Muscle of leg (tissue), 16 donors: ENCODE measurements at places on chromosomes 7 and 10. TPM values are rescaled to one million over a fixed set of nuclear protein-coding genes. Genes with fewer than 3 reads are reported as not detected.
A peak's percentile ranks its signal among the peaks of the same experiment; 100 is the strongest.

Gene EGR2
- 1.5 TPM for total RNA-seq

Gene GRM3
- 0.04 TPM for total RNA-seq

Gene TEX36
- total RNA-seq: not detected

Gene PRDX3
- 120 TPM for total RNA-seq

Gene TNPO3
- 31.4 TPM for total RNA-seq

DNA sequence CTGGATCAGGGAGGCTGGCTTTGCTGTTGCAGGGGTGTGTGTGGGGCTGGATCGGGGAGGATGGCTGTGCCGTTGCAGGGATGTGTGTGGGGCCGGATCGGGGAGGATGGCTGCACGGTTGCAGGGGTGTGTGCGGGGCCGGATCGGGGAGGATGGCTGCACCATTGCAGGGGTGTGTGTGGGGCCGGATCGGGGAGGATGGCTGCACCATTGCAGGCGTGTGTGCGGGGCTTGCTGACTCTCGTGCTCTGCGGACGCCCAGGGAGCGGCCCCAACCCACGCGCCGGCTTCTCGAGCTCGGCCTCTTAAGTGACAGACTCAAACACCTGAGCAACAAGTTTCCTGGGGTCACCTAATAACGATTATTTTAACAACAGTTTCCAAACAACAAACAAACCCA lies 518.2 kb downstream of the DNAJB6 start:
- no peak overlapping the region for H3K27ac ChIP-seq
- no peak for DNase-seq
- H3K4me1 ChIP-seq: peaks cover 7% of the 10 kb centered on the region

GRCh38 chr7:128307061-128307460 lies 36.6 kb downstream of the RBM28 start:
- H3K4me1 ChIP-seq: no peaks in the 10 kb centered on the region
- H3K4me3 ChIP-seq: no peak overlapping the region
- H3K36me3 ChIP-seq: peaks cover 55% of the 10 kb centered on the region
- H3K27ac ChIP-seq: no peak overlapping the region
- DNase-seq: no peak
- H3K27me3 ChIP-seq: no peaks in the 10 kb centered on the region

- H3K4me3 ChIP-seq: no peak overlapping the region
- DNase-seq: no peak
- H3K27me3 ChIP-seq: no peaks in the 10 kb centered on the region
- H3K27ac ChIP-seq: no peak overlapping the region
- H3K36me3 ChIP-seq: no peaks in the 10 kb centered on the region
- no peaks in the 10 kb centered on the region for H3K4me1 ChIP-seq
Observed at GRCh38 chr10:60369547-60369930, 20.1 kb downstream of the ANK3 start.

DNA sequence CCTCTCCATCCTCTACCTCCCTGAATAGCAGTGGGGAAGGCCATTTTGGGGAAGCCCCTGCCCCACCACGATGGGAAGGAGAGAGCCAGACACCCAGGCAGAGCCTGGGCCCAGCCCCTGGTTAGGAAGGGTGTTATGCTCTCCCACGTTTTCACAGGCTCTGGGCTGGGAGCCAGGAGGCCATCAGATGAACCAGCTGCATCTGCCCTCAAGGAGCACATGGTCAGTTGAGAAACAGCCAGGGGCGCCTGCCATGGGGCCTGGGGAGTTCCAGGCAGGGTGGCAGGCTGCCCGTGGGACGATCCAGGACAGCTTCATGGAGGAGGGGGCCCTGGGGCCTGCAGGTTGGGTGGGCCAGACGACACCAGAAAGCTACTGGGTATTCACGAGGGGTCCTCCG lies 47.5 kb downstream of the CAMK2B start:
- no peaks in the 10 kb centered on the region for H3K27me3 ChIP-seq
- H3K27ac ChIP-seq: no peak overlapping the region
- H3K36me3 ChIP-seq: no peaks in the 10 kb centered on the region
- DNase-seq: peak; percentile 30
- peaks cover 10% of the 10 kb centered on the region for H3K4me1 ChIP-seq

DNA sequence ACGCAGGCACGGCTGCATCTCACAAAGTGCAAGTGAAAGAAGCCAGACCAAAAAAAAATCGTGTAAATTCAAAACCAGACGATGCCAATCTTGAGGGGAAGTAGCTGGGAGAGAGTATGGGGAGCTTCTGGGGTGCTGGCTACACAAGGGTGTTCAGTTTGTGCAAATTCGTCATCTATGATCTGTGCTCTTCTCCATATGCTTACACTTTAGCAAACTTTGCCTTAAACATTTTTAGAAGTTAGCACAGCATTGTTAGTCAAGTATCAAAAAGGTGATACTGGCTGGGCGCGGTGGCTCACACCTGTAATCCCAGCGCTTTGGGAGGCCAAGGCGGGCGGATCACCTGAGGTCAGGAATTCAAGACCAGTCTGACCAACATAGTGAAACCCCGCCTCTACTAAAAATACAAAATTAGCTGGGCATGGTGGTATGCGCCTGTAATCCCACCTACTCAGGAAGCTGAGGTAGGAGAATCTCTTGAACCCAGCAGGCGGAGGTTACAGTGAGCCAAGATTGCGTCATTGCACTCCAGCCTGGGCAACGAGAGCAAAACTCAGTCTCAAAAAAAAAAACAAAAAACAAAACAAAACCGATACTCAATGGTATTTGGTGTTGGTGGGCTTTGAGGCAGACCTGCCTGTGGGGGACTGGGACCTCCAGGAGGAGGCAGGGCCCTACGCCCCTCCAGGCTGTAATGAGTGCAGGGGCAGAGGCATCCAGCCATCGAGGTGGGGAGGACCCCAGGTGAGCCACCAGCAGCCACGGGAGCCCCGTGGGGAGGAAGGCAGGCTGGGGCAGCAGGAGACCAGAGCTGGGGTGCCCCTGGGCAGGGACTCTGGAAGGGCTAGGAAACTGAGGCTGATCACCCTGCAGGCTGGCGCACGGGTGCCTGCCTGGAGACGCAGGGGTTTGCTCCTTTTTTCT lies 150.0 kb downstream of the PRKAG2 start:
- H3K4me3 ChIP-seq: no peak overlapping the region
- DNase-seq: no peak
- peaks cover 20% of the 10 kb centered on the region for H3K4me1 ChIP-seq
- no peak overlapping the region for H3K27ac ChIP-seq
- H3K36me3 ChIP-seq: no peaks in the 10 kb centered on the region

GRCh38 chr10:1198453-1199344 lies 142.5 kb downstream of the WDR37 start:
- no peak for DNase-seq
- H3K36me3 ChIP-seq: no peaks in the 10 kb centered on the region
- H3K27ac ChIP-seq: no peak overlapping the region
- no peak overlapping the region for H3K4me3 ChIP-seq
- peaks cover 11% of the 10 kb centered on the region for H3K27me3 ChIP-seq

GRCh38 chr7:64300641-64301405 lies 12.9 kb upstream of the ZNF736 start:
- no peaks in the 10 kb centered on the region for H3K36me3 ChIP-seq
- no peaks in the 10 kb centered on the region for H3K4me1 ChIP-seq
- no peak overlapping the region for H3K27ac ChIP-seq
- no peaks in the 10 kb centered on the region for H3K27me3 ChIP-seq
- DNase-seq: no peak
- H3K4me3 ChIP-seq: no peak overlapping the region

GRCh38 chr10:68095153-68095552 lies 14.1 kb upstream of the MYPN start:
- no peaks in the 10 kb centered on the region for H3K27me3 ChIP-seq
- H3K27ac ChIP-seq: no peak overlapping the region
- DNase-seq: no peak
- no peaks in the 10 kb centered on the region for H3K36me3 ChIP-seq
- no peak overlapping the region for H3K4me3 ChIP-seq

- no peak overlapping the region for H3K27ac ChIP-seq
- H3K4me3 ChIP-seq: no peak overlapping the region
- H3K27me3 ChIP-seq: no peaks in the 10 kb centered on the region
- H3K36me3 ChIP-seq: peaks cover 9% of the 10 kb centered on the region
Observed at GRCh38 chr7:127377425-127377824, 15.1 kb downstream of the ZNF800 start.

- H3K4me3 ChIP-seq: no peak overlapping the region
- no peaks in the 10 kb centered on the region for H3K36me3 ChIP-seq
- peaks cover 69% of the 10 kb centered on the region for H3K4me1 ChIP-seq
- peak; percentile 61 for DNase-seq
Observed at GRCh38 chr7:1533547-1534329, 3.2 kb downstream of the MAFK start.
